ENCODE measurements at places on chromosomes 5 and 9. TPM values are rescaled to one million over a fixed set of nuclear protein-coding genes. Genes with fewer than 3 reads are reported as not detected.
A peak's percentile ranks its signal among the peaks of the same experiment; 100 is the strongest.

GRCh38 chr9:121700165-121700831, 48.9 kb downstream of the DAB2IP start:
- H3K4me1 ChIP-seq: peaks cover 27% of the 10 kb centered on the region
- DNase-seq: peak; percentile 72
- no peaks in the 10 kb centered on the region for H3K27me3 ChIP-seq
- H3K36me3 ChIP-seq: no peaks in the 10 kb centered on the region

DNA sequence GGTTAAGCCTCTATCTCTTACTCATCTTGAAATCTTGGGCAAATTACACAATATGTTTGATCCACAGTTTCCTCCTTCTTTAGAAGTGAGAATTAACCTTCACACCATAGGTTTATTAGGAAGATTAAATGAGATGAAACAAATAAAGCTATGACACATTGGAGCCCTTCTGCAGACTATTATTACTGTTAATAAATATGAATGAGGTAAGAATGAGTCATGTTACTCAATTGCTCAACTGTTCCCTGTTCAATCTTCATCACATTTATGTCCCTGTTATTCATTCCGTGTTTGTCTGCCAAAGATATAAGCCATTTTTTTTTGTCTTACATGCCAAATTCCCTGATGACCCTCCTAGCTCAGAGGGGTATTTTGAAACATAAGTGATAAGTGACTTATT, 52.1 kb upstream of the PAPPA start:
- H3K27ac ChIP-seq: no peak overlapping the region
- H3K36me3 ChIP-seq: no peaks in the 10 kb centered on the region
- H3K4me1 ChIP-seq: no peaks in the 10 kb centered on the region
- no peaks in the 10 kb centered on the region for H3K27me3 ChIP-seq
- no peak for DNase-seq

GRCh38 chr5:153516504-153517240, 26.2 kb downstream of the GRIA1 start:
- H3K4me1 ChIP-seq: peaks cover 24% of the 10 kb centered on the region
- no peaks in the 10 kb centered on the region for H3K36me3 ChIP-seq
- peak overlapping the region; percentile 47 for H3K27ac ChIP-seq
- peak; percentile 46 for DNase-seq
- H3K27me3 ChIP-seq: no peaks in the 10 kb centered on the region
- no peak overlapping the region for H3K4me3 ChIP-seq

- peaks cover 14% of the 10 kb centered on the region for H3K4me1 ChIP-seq
- no peaks in the 10 kb centered on the region for H3K36me3 ChIP-seq
- DNase-seq: peak; percentile 93
- no peaks in the 10 kb centered on the region for H3K27me3 ChIP-seq
These were observed 33.9 kb downstream of the OLFML2A start for GRCh38 chr9:124810663-124811355.

DNA sequence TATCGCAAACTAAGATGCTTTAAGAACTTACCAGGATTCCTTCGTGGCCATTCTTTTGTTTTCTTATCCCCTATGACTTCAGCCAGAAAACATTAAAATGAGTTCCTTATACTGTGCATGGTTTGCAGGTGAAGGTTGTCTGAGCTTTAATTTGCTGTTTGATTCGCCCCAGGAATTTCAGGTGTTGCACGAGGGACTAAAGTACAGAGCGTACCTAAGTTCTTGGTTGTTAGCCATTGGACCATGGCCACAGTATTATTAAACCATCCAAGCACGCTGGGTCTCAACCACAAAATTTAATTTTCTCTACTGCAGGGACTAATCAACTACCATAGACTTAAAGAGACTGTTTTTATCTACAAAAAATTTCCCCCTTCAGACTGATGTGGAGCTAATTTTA, 208.4 kb upstream of the MPDZ start:
- H3K4me1 ChIP-seq: peaks cover 21% of the 10 kb centered on the region
- no peaks in the 10 kb centered on the region for H3K27me3 ChIP-seq
- H3K4me3 ChIP-seq: no peak overlapping the region
- no peaks in the 10 kb centered on the region for H3K36me3 ChIP-seq
- no peak for DNase-seq

- no peak for DNase-seq
- H3K27me3 ChIP-seq: no peaks in the 10 kb centered on the region
- no peak overlapping the region for H3K27ac ChIP-seq
- peaks cover 11% of the 10 kb centered on the region for H3K4me1 ChIP-seq
- H3K36me3 ChIP-seq: no peaks in the 10 kb centered on the region
These were observed 370.0 kb downstream of the NDUFS4 start for GRCh38 chr5:53930457-53930856.

DNA sequence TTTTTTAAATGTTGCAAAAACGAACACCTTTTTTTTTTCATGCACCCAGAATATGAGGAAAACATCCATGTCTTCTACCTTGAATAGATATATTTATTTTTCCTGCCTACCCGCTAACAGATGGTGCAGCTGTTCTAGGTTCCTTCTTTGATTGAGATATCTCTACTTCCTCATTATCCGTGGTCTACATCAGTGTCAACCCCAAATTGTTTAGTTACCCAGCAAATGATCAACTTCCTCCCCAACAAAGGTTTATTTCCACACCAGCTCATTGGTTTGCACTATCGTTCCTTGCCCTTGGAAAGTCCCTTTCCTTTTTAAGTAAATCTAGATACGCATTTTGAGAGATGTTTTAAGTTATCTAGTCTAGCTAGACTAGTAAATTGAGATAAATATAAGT, 166.4 kb downstream of the PRR16 start:
- DNase-seq: no peak
- H3K27me3 ChIP-seq: no peaks in the 10 kb centered on the region
- H3K36me3 ChIP-seq: no peaks in the 10 kb centered on the region
- peaks cover 6% of the 10 kb centered on the region for H3K4me1 ChIP-seq
- no peak overlapping the region for H3K4me3 ChIP-seq
- no peak overlapping the region for H3K27ac ChIP-seq

DNA sequence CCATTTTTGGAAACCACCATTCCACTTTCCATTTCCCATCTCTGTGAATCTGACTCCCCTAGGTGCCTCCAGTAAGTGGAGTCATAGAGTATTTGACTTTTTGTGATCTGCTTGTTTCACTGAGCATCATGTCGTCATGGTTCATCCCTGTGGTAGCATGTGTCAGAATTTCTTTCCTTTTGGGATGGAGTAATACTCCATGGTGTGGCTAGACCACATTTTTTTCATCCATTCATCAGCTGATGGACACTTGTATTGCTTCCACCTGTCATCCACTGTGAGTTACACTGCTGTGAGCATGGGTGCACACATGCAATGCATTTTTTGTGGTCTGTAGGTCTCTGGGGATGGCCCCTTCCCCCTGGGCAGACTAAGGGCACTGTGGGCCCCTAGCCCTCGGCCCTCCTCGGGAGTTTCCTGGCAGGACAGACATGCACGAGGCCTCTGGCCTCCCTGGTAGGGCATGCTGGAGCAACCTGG, 115.9 kb downstream of the GADD45G start:
- H3K27me3 ChIP-seq: no peaks in the 10 kb centered on the region
- no peak overlapping the region for H3K27ac ChIP-seq

Gene CD72
- 2.7 TPM for total RNA-seq

Gene CTSV
- total RNA-seq: 59.1 TPM

Gene HRCT1
- not detected for total RNA-seq

Gene SAXO1
- not detected for total RNA-seq

Gene MAMDC4
- total RNA-seq: 4.1 TPM

Gene GABRB2
- total RNA-seq: 0.94 TPM

All from GM23338 (cell line).